ENCODE measurements at places on chromosomes 5 and 9.
A peak's percentile ranks its signal among the peaks of the same experiment; 100 is the strongest.

DNA sequence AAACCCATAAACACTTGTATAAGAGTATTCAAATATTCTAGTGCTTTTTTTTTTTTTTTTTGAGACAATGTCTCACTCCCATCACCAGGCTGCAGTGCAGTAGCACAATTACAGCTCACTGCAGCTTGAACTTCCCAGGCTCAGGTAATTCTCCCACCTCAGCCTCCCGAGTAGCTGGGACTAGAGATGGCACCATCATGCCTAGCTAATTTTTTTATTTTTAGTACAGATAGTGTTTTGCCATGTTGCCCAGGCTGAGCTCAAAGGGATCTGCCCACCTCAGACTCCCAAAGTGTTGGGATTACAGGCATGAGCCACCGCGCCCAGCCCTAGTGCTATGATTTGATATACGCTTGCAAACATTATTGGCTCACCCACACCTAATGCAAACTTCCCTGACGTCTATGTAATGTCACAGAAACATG, 11.8 kb downstream of the IL6ST start:
- DNase-seq: no peak

GRCh38 chr5:175894793-175895192, 23.4 kb downstream of the CPLX2 start:
- no peak for DNase-seq

DNA sequence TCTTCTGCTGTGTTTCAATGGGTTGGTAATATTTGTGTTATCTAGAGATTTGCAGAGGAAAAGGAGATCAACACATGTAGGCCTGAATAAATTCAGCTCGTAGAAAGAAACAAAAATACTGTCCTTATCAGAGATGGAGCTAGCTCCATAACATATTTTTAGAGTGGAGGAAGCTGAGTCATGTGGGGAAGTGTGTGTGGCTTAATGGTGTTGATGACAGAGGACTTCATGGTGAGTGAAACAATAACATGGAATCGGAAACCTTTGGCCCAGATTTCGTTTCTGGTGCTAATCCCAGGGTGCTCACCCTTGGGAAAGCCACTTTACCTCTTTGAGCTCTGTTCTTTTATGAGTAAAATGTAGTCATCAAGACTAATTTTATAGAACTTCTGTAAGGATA, 825.0 kb downstream of the TLR4 start:
- DNase-seq: no peak

DNA sequence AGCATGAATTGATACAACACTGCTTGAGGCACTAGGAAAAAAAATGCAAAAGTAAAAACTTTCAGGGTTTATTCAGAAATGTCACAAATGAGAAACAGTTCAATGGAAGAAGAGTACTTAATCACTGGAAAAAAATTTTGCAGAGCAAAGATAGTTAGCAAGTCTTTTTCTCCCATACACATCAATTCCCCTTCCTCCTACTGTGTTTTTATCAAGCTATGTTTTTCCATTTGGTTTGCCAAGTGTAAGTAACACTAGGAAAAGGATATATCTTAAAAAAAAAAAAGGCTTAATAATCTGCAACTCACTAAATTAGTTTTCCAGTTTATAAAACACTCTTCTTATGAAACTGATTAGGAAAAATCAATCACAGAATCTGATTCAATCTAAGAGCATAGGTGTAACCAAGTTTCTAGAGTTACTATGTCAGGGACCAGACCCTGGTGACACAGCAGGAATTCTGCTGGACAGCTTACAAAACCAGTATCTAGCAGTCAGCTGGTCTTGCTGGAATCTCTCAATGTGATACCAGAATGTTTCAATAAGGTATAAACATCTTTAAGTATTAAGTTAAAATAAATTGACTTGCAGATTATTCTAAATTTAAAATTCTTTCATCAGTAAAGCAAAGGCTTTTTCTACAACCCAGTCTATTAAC, 34.7 kb downstream of the RNF145 start:
- DNase-seq: no peak

DNA sequence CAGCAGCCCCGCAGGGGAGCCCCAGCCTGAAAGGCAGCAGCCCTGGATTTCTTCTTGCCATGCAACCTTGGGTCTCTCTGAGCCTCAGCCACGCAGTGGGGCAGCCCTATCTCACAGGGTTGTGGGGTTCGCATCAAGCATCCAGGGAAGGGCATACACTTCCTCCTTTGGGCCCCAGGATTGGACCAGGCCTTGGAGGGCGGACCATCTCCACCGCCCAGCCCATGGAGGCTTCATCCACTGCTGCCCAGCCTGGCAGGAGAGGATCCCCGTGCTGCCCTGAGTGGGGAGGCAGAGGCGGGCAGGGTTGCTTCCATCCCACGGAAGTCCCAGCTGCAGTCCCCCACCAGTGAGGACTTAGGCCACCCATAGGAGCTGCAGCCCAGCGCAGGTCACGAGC, 5.3 kb downstream of the ADAMTS2 start:
- no peak for DNase-seq

DNA sequence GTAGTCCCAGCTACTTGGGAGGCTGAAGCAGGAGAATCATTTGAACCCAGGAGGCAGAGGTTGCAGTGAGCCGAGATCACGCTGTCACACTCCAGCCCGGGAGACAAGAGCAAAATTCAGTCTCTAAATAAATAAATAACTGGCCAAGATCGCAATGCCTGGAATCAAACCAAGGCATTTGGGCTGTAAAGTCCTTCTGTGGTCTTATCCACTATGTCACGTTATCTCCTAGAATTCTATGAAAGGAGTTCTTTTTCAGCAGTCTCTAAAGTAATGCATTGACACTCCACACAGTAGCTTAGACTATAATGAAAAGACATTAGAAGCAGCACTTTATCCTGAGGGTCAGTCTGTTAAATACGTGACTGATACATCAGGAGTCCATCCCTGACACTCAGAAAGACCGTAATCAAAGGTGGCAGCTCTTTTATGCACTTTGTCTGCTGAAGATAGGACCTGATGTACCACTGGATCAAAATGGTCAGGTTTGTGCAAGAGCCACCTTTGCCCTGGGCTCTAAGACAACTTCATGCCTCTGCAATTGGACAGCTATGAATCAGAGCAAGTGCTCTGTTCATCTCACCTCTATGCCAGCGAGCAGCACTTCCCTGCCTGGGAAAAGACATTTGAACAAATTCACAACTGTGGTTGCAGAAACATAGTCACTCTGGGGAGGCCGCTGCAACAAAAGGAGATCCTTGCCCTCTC, 31.7 kb upstream of the GNA14 start:
- DNase-seq: no peak

GRCh38 chr9:89850153-89850552, 245.3 kb downstream of the GADD45G start:
- no peak for DNase-seq

GRCh38 chr9:15374310-15374709, 48.4 kb upstream of the SNAPC3 start:
- no peak for DNase-seq

- DNase-seq: no peak
These were observed 89.3 kb downstream of the FEM1C start for GRCh38 chr5:115455301-115455707.

DNA sequence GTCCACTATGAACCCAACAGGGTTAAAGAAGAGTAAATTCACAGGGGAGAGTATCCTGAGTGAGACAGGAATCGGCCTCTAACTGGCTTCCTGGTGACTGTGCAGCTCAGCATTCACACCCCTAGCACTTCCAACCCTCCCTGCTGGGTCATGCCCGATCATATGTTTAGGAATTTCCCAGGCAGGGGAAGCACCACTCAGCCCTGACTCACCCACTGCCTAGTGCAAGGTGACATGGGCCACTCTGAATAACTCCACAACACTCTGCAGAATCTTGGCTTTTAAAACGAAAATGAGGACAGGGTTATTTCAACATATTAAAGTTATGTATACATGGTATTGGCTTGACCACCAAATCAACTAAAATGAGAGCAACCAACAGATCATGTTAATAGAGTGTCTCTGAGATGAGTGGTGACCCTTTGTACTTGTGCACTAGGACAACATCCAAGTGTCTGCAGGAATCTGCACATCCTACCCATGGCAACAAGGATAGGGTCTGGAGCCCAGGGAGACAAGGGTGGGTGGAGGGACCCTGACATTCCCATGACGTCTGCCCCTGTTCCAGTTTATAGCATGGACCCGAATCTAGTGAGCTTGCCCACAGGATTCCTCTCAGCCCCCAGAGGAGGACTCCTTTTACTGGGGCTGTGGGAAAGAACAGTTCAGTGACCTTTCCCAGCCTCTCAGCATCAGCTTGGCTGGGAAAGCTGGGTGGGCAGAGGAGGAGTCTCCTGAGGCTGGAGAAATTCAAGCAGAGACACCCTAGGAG, 485.8 kb downstream of the SEMA5A start:
- DNase-seq: no peak

DNA sequence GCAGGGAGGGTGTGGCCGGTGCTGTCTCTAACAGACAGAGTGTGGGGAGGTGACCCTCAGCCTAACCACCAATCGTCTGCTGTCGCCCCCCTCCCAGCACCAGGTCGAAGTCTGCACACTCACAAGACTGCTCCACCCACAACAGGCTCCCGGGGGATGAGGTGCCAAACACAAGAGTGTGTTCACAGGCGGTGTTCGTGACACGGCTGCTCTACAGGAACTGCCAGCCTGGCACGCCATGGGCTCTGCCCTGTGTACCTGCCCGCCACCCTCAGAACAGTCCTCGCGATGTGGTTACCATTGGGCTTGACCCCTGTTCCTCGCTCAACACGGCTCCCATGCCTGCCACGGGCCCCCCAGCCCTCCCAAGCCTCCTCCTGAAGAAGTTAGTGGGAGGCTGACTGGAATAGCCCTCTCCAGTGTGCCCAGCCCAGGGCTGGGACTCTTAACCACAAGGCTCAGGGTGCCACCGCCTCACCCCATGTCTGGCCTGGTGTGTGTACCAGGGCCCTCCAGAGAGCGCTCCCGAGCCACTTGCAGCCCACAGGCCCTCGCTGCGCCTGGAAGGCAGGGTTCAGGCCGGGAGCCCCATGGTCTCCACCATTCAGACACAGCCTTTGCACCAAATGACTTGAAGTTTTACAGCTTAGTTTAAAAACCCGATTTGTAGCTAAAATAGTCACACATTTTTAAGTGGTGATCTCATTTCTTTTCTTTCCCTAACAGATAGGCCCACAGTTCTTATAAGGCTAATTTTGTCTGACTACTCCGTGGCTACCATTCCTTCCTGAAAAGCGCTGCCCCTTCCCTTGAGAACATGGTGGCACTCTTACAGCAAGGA, 102.5 kb downstream of the CAMSAP1 start:
- DNase-seq: no peak

DNA sequence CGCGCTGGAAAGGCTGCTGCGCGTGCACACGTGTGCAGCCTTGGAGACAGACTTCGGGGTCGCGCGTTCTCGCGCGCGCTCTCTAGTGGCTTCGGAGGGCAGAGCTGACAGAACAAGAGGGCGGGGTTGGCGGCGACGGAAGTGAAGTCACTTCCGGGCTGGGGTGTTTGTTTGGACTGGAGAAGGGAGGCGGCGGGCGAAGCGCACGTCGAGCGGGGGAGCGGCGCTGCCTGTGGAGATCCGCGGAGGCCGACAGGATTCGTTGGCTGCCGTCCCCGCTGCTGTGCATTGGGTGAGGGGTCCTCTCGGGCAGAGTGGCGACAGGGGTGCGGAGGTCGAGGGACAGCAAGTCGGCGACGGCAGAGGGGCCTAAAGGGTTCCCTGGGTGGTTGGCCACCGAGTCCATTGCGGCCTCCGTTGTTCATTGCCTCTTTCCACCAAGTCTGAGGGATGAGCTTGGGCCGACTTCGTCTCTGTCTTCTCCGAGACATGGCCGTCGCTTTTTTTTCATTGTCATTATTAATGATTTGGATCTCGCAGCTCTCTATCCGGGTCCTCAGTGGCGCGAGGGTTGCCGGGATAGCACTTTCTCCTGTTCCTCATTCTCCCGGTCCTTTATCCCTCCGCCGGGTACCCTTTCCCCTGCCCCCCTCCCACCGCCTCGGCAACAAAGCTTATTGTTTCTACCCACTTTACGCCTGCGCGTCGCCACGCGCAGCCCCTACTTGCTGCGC, at the start of gene PAIP2:
TSS of gene PAIP2 (plus strand) at position 166 of the 734 bp plus-strand sequence. CDS start 21,931 bp downstream, outside the sequence.
- DNase-seq: peak; percentile 91

GRCh38 chr9:132037458-132037857, 42.2 kb downstream of the MED27 start:
- DNase-seq: no peak

- DNase-seq: no peak
These were observed 115.4 kb downstream of the HSD17B3 start for GRCh38 chr9:96186591-96187011.

Measured in T-helper 2 cell (primary cell).